ENCODE measurements at places on chromosomes 12 and 14. TPM values are rescaled to one million over a fixed set of nuclear protein-coding genes. Genes with fewer than 3 reads are reported as not detected.

DNA sequence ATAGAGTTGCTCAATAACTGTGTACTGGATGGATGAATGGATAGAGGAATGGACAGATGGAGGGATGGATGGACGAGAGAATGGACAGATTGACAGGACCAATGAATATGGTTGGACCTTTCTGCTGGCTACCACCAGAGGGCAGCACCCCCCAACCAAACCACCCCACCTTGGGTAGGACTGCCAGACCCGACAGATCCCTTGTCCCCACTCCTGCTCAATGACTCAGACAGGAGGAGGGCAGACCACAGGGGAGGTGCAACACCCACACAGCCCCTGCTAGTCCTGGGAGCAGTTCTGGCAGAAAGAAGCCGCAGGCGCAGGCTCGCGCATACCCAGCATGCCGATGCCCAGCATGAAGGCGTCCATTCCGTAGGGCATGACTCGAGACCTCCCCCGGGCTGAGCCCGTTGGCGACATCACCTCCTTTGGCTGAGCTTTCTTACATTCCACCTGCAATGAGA lies 12.4 kb downstream of the MSI1 start:
- DNase-seq: peak; percentile 83

DNA sequence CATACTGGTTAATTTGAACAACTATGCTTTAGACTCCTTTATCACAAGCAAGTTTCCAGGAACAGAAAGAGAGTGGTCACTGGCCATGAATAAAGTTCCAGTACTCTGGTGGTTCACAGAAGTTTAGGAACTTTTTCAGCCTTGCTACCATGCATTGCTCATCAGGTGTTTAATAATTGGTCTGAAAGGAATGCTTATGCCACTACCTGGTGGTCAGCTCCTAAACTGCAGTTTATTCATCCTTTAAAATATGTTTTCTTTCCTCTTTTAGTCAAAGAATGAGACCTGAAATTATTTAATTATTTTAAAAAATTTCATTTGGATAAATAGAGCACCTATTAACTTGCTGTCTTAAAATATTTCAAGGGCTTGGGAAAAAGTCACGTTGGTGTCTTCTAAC lies 260.1 kb upstream of the OR4E1 start:
- DNase-seq: no peak

DNA sequence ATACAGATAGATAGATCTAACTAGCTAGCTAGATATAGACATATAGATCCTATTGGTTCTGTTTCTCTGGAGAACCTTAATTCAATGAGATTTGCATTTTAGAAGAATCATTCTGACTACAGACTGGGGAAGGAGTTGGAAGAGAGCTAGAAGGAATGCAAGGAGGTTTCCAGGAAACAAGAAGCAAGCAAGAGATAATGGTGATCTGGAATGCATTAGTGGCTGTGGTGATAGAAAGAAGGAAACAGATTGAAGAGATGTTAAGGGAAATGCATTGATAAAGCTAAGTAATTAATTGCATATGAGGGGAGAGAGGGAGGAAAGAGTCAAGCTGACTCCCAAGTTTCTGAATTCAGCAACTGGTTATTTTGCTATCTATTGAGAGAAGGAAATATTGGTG lies 42.7 kb downstream of the DBX2 start:
- no peak for DNase-seq

Gene RNU4-1
- 2,627 TPM for total RNA-seq

DNA sequence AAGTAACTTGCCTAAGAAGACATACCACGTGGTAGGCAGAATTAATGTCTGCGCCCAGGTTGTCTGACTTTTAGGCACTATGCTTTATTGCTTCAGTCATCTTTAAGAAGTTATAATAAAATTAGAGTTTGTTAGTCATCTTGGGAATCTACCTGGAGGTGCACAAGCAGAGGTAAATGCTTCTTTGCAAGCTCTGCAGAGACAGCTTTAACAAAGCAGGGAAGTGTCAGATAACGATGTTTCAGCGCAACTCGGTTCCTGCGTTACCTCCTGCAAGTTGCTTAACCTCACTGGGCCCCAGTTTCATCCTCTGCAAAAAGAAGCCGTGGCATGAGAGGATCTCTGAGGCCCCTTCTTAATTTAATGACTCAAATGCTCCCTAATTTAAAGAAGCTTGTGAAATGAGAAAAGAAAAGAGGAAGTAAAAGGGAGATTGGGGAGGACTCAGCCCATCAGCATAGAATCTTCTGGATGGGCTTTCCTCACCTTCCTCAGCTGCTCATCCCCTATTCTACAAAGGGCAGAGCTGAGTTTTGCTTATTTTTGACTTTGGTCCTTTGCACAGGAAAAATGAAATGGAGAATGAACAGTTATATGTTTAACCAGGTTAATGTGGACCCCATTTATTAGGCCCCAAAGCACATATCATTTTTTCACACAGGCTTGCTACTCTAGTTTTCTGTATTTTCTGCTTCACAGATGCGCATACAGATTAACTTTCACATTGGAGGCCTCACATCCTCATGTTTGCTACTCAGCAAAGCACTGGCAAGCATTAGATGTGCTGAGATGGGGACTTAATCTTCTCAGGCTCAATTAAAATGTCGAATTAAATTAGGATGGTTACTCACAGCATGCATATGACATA lies 5.1 kb downstream of the ARHGDIB start:
- DNase-seq: no peak

DNA sequence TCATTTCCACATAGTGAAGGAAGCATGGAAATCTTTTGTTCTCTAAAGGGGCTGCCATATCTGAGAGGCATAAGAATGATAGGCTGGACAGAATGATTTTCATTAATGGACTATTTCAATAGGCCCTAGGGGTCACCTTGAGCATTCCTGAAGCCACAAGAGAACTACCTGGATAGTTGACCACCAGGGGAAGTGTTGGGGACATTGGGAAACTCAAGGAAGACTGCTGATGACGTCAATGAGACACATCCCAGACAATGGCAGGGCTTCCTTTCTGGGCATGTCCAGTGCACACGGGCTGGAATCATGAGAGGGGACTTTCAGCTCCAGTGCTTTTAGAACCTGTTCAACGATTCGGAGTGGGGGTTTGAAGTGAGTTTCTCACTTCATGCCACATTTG lies 48.8 kb upstream of the CHST11 start:
- DNase-seq: no peak

GRCh38 chr12:6199531-6200255 lies 507 bp upstream of the CD9 start:
- peak; percentile 17 for DNase-seq

DNA sequence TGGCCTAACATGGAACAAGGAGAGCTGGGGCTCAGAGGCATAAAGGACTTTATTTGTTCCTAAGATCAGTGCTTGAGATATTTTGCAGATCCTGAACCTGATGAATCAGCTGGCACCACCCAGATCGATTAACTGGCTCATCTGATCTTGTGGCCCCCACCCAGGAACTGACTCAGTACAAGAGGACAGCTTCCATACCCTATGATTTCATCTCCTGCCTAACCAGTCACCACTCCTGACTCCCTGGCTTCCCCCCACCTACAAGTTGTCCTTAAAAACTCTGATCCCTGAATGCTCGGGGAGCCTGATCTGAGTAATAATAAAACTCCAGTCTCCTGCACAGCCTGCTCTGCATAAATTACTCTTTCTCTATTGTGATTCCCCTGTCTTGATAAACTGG lies 5.1 kb downstream of the C12orf56 start:
- peak; percentile 21 for DNase-seq

GRCh38 chr12:28872654-28873268 lies 276.3 kb upstream of the FAR2 start:
- DNase-seq: peak; percentile 33

- DNase-seq: no peak
Measured at GRCh38 chr14:20799456-20799891, 3.2 kb downstream of the RNASE1 start.

DNA sequence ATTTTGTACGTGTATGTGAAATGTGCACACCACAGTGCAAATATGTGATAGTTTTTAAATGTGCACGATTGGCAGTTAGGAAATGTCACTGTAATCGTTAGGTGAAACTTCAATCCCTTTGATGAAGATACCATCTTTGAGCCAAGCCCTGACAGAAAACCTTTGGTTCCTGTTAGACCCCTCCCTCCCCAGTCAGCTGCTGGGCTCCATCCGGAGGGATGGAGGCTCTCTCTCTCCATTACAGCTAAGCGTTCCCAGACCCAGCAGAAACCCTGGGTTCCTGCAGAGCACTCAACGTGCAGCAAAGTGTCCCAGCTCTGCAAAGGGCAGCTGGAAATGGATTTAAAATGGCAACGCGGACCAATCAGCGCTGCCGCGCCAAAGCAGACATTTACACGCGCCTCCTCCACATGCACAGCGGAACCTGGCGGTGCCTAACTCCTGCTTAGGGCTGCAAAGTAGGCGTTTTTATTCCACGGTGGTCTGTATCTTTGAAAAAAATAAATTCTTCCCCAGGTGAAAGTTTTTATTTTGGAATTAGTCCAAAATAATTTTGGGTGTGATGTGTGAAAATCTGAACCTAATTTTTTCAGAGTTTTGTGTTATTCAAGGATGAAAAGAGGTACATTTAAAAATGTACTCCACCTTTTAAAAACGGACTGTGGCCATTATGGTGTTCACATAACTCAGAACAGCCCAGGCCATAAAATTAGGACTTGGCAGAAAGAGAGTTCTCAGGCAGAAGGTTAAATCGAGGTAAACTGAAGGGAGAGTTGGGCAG lies 1.4 kb upstream of the HMGA2 start:
- DNase-seq: no peak

DNA sequence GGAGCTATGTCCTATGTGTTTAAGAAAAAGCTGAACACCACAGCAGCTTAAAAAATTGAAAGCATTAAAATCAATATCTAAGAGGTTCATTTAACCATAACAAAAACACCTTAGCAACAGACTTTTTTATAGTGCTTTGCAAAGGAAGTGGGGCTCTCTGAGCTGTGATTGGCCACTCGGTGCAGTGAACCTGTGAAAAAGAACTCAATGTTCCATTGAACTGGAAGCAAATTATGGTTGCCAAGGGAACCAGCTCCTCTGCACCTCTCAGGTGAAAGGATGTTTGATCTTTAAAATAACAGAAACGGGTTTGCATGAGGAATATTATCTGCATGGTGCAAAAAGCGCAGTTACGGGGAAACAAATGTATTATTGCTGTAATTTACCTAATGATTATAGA lies 149.4 kb downstream of the SNAPC1 start:
- no peak for DNase-seq

DNA sequence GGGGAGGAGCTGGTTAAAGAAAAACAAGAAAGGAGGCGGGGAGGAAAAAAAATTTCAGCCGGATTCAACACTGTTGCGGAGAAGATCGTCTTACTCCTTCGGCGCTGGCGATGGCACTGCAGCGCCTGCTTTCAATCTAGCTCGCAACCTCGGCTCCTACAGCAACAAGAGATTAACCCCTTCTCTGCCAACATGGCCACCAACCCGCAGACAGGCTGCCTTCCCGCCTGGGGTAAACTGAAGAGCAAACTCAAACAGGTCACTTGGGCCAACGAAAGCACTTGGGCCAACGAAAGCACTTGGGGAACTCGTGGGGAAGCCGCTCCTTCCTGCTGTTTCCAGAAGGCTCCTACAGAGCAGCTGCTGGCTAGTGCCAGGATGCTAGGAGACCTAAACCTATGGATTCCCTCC lies 73.7 kb downstream of the CIT start:
- no peak for DNase-seq

Gene STON2
- 0.10 TPM for total RNA-seq

GRCh38 chr12:60398547-60398946 lies 802.7 kb downstream of the SLC16A7 start:
- no peak for DNase-seq

Gene PPP1R1A
- not detected for total RNA-seq

GRCh38 chr12:84413656-84414055 lies 498.9 kb downstream of the SLC6A15 start:
- no peak for DNase-seq

Gene KRT82
- total RNA-seq: not detected

- DNase-seq: no peak
Measured at GRCh38 chr12:122988036-122988435, 7.6 kb downstream of the ARL6IP4 start.

Gene TAS2R50
- total RNA-seq: 0.90 TPM

DNA sequence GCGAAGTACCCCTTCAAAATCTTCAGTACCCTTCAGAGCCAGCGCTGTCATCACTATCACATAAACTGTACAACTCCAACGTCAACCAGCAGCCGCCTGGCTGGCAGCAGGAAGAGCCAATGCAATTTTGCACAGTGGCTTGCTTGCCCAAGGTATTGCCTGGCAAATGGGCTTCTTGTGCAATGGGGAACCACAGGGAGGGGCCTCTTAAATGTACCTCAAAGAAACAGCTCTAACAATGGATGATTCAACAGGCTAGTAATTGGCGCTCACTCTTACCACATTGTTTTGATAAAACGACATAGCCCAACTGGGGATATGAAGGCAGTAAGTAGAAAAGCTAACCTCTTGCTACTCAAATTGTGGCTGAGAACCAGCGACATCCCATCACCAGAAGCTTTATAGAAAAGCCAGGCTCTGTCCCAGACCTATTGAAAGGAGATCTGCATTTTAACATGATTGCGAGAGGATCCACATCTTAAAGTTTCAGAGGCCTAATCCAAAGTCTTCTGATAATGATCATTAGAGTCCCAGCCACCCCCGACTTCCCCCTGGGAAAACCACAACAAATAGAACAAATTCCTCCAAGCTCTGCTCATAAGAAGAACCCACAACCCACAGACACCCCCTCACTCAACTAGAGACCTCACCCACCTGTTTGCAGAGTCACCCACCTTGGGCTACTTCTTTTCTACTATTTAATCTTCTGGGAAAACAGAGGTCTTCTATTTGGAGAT lies 125.3 kb upstream of the HIF1A start:
- peak; percentile 77 for DNase-seq

DNA sequence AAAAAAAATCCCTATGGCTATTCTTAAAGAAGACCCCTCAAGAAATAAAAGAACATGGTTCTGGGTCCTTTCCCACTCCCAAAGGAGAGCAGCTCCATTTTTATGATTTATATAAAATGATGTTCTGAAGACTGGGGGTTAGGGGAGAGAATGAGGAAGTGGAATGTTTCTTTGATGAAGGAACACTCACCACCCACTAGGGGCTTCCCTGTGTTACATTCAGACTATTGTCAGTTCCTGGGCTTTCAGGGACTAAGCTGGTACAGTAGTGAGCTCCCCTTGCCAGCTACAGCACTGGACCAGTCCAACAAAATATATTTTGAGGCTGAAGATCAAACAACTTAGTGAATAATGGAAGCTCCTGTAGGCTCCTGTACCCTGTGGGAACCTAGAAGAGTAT lies 98.9 kb downstream of the HMGA2 start:
- no peak for DNase-seq

DNA sequence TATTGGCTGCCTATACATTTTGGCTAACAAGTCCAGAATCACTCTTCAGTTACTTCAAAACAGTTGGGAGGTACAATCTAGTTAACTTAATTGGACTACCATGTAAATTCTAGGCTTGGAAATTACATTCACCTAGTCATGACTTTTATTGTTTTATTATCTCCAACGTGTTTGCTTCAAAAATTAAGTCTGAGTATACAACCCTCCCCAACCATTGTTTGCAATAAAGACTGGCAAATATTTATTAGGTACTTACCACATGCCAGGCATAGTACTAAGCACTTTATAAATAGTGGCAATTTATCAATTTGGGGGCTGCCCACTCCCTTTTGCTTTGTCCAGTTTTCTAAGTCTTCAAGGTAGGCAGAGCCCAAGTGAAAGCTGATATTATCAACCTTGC lies 30.3 kb downstream of the TXNDC16 start:
- DNase-seq: no peak

Measured in activated T-cell treated with anti-CD3 and anti-CD28 coated beads, Interleukin-2, amount 50 U/mL, for 72 hours (primary cell).